ENCODE measurements at places on chromosomes 13 and 19.
A peak's percentile ranks its signal among the peaks of the same experiment; 100 is the strongest.

- peak; percentile 37 for DNase-seq
Observed at GRCh38 chr13:30371649-30372265, 50.5 kb upstream of the UBE2L5 start.

DNA sequence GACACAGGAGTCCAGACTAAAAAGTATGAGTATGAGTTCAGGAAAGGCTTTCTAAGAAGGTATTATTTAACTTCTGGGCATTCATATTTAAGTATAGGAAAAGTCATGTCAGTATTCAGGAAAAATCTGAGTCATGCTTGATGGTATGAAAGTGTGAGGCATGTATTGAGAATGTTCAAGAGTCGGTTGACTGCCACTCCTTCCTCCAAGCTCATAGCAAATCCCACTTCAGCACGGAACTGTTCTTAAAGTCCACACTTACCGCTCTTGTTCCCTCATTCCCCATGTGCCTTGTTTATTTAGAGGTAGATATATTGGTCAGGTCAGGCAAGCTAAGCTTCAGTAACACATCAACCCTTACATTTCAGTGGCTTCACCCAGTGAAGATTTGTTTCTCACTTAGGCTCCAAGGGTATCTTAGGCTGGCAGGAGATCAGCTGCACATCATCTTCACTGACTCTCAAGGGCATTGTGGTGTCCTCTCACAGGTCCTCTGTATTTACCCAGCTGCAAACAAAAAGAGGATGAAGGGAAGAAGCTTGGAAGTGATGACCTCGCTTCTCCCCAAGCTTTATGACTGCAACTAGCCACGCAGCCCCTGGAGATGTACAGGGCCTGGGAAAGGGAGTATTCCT is 1189.2 kb downstream of the EFNB2 start:
- DNase-seq = no peak

GRCh38 chr13:89660752-89661151 is 1686.7 kb upstream of the MIR17HG start:
- DNase-seq = no peak

DNA sequence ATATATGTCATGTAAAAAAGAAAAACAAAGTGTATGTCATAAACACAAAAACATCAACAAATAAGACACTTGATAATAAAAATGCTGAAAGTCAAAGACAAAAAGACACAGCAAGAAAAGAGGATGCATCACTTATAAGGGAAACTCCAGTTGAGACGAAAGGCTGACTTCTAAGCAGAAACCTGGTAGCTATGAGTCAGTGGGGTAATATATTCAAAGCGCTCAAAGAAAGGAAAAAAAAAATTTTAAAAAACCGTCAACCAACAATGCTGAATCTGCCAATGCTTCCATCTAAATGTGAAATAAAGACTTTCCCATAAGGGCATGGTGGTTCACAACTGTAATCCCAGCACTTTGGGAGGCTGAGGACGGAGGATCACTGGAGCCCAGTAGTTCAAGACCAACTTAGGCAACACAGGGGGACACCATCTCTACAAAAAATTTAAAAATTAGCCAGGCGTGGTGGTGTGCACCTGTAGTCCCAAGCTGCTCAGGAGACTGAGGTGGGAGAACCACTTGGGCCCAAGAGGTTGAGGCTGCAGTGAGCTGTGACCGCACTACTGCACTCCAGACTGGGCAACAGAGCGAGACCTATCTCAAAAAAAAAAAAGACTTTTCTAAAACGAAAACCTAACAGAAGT is 24.0 kb downstream of the USP12 start:
- no peak for DNase-seq

DNA sequence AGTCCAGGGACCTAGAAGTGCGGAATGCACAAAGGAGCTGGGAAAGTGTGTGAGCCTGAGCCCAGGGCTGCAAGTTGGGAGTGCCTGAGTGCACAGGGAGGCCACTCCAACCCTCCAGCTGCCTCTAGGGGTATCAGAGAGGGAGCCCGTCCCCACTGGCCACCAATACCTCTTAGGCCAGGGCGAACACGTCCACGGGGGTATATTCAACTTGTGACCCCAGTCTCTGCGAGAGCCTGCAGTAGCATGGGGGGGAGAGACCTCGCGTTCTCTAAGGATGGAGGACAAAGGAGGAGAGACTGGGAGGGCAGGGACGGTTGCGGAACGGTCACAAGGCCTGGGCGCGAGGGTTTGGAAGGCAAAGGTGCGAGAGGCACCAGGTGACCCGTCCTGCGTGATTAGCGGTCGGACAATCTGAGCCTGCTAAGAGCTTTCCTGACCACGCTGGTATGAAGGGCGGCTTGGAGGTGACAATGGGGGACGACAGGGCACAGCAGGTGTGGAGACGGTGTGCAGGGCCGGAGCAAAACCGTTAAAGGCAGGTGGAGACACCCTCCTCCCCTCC is 676 bp downstream of the CD320 start:
- DNase-seq = no peak

DNA sequence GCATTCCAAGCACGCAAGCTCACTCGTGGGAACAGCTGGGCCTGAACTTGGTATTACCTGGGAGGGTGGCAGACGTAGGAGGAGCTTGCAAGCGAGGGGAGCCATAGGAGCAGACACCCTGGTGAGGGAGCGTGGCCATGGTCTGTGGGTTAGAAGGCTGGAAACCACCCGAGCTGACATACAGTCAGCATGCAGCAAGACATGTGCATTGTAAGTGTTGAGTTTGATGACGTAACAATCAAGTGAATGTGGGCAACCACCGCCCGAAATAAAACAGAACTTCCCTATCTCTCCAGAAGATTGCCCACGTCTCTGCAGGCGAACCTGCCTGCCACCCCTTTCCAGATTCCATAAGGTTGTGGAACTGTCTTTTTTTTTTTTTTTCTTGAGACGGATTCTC is 26.8 kb downstream of the UBXN6 start:
- no peak for DNase-seq

DNA sequence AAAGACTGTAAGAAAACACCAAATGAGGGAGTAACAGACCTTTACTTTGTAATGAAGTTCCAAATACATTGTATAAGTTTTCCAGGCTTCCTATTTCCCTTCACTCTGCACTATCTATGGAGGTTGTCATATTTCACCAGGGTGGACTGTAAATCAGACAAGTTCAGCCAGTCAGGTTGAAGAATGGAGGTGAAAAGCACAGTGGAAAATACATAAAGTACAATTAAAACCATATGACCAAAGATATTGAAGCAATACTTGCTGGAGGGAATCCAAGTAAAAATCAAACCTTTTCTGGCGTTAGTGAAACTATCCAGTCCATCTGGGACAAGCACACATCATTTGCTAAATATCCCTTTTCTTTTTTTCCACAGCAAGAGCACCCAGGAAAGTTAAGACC is 3.2 kb downstream of the LHFPL6 start:
- no peak for DNase-seq

DNA sequence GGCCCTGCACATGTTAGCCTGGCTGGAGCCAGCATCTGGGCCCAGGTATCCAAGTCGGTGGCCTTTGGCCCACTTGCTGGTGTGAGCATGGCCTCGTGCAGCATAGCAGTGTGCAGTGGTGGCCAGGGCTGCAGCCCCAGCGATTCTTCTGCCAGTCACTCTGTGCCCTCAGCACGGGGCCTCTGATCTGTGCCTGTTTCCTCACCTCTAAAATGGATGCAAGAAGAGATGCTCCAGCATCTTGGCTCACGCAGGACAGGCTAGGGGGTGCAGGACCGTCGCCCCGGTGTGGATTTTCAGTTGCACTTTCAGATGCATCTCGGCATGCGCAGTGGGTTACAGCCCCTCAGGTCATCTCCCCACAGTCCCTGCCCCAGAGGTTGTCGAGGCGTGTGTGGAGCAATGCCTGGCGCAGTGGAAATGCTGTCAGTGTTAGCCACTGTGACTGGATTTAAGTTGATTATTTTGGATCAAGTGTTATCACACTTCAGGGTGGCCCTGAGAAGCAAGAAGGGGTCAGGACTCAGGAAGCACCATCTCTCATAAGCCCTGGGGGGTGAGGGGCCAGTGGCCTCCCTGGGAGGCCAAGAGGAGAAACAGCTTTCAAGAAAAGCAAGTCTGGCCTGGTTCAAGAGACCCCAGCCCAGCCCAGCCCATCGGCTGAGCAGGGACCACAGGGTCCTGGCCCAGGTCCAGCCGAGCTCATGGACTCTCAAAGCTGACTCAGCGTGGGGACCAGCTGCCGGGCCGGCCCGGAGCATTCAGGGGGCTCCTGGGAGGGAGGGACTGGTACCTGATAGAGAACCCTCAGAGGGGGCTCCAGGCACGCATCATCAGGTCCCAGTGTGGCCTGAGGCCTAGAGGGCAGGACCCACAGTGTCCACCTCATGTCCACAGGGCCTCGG is 27.8 kb downstream of the AP1M1 start:
- no peak for DNase-seq

GRCh38 chr19:29563486-29564101 is 37.8 kb downstream of the VSTM2B start:
- DNase-seq = no peak

DNA sequence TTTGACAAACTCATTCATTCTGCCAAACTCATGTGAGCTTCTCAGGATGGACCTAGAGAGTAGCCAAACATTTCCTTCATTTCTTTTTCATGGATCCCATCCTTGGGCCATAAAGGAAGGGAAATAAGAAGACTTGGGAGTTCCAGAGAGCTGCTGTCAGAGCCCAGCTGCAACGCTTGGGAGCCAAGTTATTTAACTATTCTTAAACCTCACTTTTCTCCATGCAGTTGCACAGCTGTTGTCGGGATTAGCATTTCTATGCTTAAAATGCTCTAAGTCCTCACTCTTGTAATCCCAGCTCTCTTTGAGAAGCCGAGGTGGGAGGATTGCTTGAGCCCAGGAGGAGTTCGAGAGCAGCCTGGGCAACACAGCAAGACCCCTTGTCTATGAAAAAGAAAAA is 11.7 kb upstream of the CASP14 start:
- no peak for DNase-seq

- no peak for DNase-seq
Observed at GRCh38 chr13:50760751-50761150, 82.7 kb downstream of the DLEU7 start.

GRCh38 chr13:34623331-34623730 is 318.7 kb upstream of the NBEA start:
- DNase-seq = no peak

DNA sequence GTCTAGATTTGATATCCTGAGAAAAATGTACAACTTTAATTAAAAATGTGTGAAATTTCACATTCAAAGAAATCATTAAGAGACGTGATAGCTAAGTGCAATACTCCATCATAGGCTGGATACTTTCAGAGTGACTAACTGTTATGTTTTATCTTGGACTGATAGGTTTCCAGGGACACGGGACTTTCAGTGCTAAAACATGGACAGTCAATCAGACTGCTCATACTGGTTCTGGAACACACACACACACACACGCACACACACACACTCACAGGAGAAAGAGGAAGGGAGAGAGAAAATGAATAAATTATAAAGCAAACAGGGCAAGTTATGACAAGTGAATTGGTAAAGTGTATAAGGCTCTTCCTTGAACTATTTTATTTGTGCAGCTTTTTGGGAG is 955.9 kb downstream of the SLITRK5 start:
- DNase-seq = no peak

- no peak for DNase-seq
Observed at GRCh38 chr13:33372251-33372919, 86.8 kb upstream of the STARD13 start.

DNA sequence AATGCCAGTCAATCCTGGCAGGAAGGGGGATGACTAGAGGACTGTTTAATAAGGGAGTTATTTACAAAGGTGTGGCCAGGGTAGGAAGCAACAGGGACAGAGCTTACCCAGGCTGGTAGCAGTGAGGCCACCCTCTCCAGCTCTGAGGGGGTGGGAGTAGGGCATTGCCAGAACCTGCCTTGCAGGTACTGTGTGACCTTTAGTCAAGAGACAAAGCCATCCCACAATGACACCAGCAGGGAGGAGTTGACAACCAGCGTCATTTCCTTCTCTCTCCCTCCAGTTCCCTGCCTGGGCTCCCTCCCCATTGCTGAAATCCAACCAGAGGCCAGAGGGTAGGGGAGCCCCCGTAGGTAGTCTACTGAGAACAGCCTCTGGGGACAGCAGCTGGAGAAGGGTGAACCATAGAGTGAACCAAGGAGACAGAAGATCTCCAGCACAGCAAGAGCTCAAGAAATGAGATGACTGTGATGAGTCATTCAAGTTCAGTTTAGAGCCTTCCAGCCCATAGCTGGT is 33.3 kb upstream of the SPATA13 start:
- no peak for DNase-seq

- DNase-seq = no peak
Observed at GRCh38 chr13:35796623-35797022, 320.1 kb upstream of the MAB21L1 start.

GRCh38 chr19:47247308-47247990 is 8.9 kb upstream of the CCDC9 start:
- peak; percentile 65 for DNase-seq

DNA sequence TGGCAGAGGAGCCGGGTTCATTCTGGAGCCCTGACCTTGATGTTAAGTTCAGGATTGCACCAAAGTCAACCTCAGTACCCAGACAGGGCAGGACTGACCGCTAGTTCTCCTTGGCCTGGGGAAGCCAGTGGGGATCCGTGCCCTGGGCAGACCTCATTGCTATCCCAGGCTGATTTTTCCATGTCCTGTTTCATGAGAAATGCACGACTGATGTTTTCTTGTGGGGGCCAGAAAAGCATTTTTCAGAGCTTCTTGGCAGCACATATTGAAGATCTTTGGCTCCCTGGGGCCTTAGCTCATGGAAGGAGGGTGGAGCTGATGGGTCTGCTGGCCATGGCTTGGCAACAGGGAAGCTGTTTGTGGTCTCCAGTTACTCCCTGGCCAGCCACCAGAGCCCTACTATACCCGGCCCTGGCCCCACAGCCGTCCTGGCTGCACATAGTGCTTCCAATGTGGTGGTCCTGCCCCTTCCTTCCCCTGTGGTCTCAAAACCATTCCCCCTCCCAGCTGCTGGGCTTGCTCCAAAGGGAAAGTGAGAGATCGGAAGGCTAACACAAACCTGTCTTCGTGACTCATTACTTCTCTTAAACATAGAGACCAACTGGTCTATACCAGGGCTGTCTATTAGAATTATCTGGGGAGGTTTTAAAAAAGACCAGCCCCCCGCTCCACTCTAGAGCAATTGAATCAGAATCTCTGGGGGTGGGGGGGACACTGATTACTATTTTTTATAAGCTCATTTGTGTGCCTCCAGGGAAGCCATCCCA is 11.2 kb downstream of the IL17D start:
- DNase-seq = no peak

GRCh38 chr19:41528106-41528505 is 47.9 kb upstream of the CEACAM21 start:
- DNase-seq = no peak

DNA sequence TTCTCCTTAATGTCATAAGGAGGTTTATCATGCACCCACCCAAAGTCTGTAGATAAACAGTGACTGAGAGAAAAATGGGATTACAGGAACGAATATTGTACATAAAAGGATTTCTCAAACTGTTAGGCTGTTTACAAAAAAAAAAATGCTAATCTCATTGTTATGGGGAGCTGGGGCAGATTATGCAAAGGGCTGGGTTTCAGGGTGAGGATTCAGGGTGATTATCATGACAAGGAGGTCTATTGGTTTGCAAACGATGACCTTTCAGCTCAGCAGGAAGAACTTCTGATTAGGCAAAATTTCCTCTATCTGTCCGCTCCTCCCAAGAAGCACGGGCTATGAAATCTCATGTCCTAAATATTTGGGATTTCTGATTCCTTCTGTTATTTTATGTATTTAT is 41.4 kb downstream of the NLRP12 start:
- no peak for DNase-seq

- DNase-seq = no peak
Observed at GRCh38 chr19:49128545-49129237, 9.3 kb downstream of the PPFIA3 start.

Measured in stimulated activated CD4-positive, alpha-beta T cell treated with anti-CD3 and anti-CD28 coated beads, TNF-alpha, amount 100 ng/mL, for 48 hours (primary cell).